ENCODE measurements at places on chromosomes 7 and 10. TPM values are rescaled to one million over a fixed set of nuclear protein-coding genes. Genes with fewer than 3 reads are reported as not detected.

GRCh38 chr10:4215485-4215884 is 430.5 kb upstream of the KLF6 start:
- H3K27ac ChIP-seq: no peak overlapping the region
- H3K36me3 ChIP-seq: no peaks in the 10 kb centered on the region
- H3K4me1 ChIP-seq: peaks cover 28% of the 10 kb centered on the region
- no peak overlapping the region for H3K4me3 ChIP-seq

The MRPS16 gene
- total RNA-seq: 102 TPM

The ZSWIM8 gene
- total RNA-seq: 46.2 TPM

The GPER1 gene
- total RNA-seq: 3.0 TPM

The DKK1 gene
- total RNA-seq: not detected

DNA sequence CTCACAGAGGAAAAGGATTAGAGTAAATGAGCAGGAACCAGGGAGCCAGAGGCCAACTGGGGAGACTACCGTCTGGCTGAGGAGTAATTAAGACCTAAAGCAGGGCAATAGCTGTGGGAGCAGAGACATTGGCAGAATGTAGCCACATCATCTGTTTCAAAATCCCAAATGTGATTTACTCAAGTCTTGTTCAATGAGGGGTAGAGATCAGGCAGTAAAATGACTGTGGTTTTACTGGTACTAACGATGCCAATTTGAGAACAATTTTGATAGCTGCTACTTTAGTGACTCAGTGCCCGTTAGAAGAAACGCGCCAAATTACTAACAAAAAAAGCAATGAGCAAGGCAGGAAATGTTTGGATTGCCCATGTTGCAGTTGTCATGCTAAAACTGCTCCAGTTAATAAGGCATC is 12.7 kb upstream of the MIOS start:
- H3K27me3 ChIP-seq: no peaks in the 10 kb centered on the region
- DNase-seq: no peak
- no peak overlapping the region for H3K27ac ChIP-seq
- no peak overlapping the region for H3K4me3 ChIP-seq
- H3K36me3 ChIP-seq: no peaks in the 10 kb centered on the region

The GPR146 gene
- 29.8 TPM for total RNA-seq

DNA sequence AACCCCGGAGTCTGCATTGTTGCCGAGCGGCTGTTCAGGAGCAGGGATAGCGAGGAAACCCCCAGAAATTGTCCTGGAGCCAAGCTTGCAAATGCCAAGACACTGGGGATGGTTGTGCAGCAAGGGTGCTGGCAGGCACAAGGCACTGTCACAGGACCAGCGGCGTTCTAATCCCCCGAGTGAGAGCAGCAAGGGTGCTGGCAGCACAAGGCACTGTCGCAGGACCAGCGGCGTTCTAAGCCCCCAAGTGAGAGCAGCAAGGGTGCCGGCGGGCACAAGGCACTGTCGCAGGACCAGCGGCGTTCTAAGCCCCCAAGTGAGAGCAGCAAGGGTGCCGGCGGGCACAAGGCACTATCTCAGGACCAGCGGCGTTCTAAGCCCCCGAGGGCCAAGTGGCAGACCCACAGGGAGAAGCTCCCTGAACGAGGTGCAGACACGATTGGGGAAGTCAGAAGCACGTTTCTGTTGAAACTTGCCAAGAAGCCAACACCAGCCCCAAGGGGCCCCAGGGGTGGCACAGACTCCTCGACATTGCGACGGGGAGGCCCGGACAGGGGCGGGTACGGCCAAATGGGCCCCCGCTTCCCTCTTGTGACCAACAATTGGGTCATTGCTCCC is 40.4 kb upstream of the INPP5A start:
- H3K27me3 ChIP-seq: no peaks in the 10 kb centered on the region
- DNase-seq: no peak
- no peak overlapping the region for H3K4me3 ChIP-seq
- H3K27ac ChIP-seq: no peak overlapping the region
- H3K36me3 ChIP-seq: no peaks in the 10 kb centered on the region
